ENCODE measurements at places on chromosomes 2 and 18.
A peak's percentile ranks its signal among the peaks of the same experiment; 100 is the strongest.

- no peak for DNase-seq
These were observed 608 bp downstream of the CDH7 start for GRCh38 chr18:65751155-65752085.

GRCh38 chr18:34084635-34085034, 140.1 kb downstream of the NOL4 start:
- DNase-seq = no peak

- no peak for DNase-seq
These were observed 40.3 kb downstream of the PMAIP1 start for GRCh38 chr18:59940068-59940467.

GRCh38 chr2:159139216-159139933, 147.1 kb downstream of the WDSUB1 start:
- no peak for DNase-seq

- DNase-seq = no peak
These were observed 1.8 kb upstream of the FRZB start for GRCh38 chr2:182868054-182868796.

GRCh38 chr18:24228667-24229041, 89.8 kb downstream of the CABYR start:
- no peak for DNase-seq

DNA sequence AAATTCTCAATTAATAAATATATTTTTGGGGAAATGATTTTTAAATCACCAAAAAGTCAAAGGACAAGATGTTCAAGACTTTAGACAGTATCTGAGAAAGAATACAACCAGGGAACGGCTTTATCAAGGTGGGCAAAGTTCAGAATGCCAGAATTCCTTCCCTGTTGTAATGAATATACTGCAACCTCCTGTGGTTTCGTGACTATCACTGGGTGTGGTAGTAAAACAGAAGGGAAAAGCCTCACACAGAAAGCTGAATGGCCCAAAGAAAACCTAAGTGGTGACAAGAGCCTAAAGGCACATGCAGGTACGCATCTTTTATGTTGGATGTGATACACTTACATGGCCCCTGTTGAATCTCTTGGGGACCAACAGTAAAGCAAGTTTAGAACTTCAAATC, 37.1 kb downstream of the MBD2 start:
- no peak for DNase-seq

DNA sequence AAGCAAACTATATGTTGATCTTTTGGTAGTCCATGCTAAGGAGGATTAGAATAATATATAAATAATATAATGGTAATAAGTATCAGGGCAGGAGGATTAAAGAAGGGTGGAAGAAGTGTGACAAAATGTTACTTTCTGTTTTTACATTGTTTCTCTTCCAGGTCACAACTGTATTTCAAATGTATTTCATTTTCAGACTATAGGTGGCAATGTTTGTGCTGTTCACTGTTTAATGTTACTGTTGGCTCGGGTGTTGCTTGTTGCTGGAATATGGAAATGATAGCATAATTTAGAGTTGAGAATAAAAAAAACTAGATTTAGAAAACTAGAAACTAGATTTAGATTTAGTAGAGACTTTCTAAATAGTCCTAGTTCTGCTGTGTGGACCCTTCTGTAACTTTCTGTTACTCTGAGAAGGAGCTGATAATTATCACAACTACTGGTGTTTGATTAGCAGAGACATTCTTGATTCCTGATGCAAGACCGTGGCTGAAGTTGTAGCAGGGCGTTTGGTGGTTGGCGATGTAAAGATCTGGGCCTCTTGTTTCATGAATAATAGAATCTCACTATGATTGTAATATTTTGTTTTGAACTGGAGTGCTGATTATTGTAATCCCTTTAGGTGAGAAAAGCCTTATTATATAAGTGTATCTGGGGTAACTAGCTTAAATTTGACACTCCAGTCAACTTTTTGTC, 7.9 kb downstream of the NEDD4L start:
- DNase-seq = no peak

DNA sequence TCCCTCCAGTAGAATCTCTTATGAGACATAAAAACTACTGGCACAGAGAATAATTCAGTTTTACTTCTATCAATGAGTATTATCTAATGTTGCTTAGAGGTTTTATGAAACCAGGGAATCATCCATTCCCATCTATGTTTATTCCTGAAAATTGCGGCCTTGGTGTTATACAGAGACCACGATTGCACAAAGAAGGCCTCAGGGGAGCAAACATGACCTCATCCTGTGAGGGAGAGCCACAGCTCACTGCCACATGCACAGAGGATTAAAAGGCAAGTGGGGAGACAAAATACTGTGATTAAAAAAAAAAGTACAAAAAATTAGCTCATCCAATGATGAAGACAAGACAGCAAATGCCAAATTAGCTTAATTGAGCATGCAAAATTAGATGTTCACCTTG, 111.8 kb upstream of the SLC35G4 start:
- no peak for DNase-seq

- DNase-seq = no peak
These were observed 17.6 kb downstream of the FBXO11 start for GRCh38 chr2:47888581-47889280.

- DNase-seq = no peak
These were observed 230.5 kb upstream of the THSD7B start for GRCh38 chr2:136534811-136535210.

- DNase-seq = no peak
These were observed 530.3 kb upstream of the FSIP2 start for GRCh38 chr2:185208261-185208660.

DNA sequence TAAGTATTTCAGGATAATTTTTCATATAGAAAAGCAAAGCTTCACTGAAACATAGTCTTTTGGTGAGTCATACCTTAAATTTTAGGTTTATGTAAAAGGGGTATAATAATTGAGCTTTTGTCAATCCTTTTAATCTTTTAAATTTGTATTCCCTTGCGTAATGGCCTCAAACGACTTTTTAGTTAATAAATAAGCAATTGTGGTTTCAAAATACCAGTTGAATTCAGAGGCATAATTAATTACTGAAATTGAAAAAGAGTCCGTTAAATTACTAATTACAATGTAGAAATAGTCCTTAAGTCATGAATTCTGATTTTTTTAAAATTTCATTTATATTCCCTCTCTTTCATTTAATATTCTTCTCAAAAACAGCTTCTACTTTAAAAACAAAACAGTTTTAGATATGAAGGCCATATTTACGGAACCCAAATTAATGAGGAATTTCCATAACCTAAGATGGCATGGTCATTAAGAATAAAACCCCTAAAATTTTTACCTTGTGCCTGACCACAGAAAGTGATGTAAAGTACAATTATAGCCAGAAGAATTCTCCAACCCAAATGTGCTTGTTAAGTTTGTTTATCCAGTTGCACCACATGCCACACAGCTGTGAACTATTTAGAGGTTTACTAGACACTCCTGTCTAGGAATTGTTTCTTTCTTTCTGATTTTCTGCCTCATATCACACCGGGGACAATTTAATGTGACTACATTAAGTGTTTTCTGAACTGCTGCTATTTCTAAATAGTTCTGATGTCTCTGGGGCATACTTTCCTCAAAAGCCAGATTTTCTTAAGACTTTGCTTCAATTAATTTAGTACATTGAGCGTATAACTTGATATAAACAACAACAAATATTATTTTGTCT, 60.7 kb upstream of the ITGA4 start:
- DNase-seq = no peak

GRCh38 chr2:36373149-36373926, 17.8 kb downstream of the CRIM1 start:
- DNase-seq = no peak

DNA sequence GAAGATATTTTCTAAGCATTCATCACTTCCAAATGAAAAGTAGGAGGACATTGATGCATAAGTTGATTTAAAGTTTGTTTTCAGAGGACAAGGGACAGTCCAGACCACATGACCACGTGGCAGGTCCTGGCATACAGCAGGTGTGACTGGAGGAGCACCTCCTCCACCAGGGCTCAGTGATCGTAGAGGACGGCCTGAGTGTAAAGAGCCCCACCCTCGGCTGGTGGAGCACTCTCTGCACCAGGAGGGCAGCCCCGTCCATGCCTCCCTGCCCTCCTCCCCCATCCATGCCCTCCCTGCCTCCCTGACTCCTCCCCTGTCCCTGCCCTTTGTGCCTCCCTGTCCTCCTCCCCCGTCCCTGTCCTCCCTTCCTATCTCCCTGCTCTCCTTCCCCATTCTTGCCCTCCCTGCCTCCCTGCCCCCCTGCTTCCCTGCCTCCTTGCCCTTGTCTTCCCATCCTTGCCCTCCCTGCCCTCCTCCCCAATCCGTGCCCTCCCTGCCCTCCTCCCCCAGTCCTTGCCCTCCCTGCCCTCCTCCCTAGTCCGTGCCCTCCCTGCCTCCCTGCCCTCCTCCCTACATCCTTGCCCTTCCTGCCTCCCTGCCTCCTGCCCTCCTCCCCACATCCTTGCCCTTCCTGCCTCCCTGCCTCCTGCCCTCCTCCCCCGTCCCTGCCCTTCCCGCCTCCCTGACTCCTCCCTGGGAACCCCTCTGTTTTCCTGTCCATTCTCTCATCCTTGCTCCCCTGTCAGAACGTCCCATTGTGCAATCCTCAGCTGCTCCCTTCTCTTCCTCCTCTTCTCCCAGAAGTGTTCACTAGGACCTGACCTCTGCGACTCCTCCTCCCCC, 47.9 kb downstream of the ANKMY1 start:
- DNase-seq = no peak

GRCh38 chr2:19671916-19672315, 229.9 kb downstream of the TTC32 start:
- no peak for DNase-seq

- DNase-seq = no peak
These were observed 45.6 kb upstream of the SELENOI start for GRCh38 chr2:26300234-26300925.

- no peak for DNase-seq
These were observed 22.4 kb upstream of the TOGARAM2 start for GRCh38 chr2:28958689-28959088.

GRCh38 chr2:150095361-150096095, 391.9 kb downstream of the RND3 start:
- DNase-seq = no peak

DNA sequence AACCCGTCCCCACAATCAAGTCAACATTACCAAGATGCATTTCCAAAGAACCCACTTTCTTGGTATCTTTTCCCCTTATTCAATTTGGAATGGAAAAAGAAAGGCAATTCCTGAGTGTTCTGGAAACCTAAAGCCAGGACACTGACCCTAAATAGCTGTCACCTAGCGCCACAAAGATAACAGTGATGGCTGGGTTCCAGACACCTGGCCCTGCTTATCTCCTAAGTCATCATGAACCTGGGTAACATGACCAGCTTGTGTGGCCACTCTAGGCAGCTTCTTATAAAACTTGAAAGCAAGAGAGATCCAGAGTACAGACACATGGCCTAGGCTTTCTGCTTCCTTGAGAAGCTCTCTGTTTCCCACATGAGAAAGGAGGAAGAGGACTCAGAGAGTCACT, 95.4 kb downstream of the BOD1L2 start:
- DNase-seq = no peak

DNA sequence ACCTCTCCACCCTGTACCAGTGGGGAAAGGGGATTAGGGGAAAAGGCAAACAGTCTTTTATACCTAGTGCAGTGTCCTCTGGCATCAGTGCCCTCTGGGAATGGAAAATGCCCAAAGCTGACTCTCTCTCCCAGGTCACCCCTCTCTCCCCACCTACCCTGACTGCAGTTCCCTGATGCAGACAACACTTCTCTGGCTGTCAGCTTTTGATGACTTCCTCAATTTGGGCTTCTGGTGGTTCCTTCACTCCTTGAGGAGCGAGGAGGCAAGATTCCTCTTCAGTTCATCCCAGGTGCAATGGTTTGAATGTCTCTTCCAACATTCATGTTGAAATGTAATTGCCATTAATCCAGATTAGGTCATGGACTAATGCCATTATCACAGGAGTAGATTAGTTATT, 19.7 kb upstream of the PPM1B start:
- DNase-seq = no peak

GRCh38 chr2:133109772-133110171, 439.8 kb upstream of the LYPD1 start:
- no peak for DNase-seq

DNA sequence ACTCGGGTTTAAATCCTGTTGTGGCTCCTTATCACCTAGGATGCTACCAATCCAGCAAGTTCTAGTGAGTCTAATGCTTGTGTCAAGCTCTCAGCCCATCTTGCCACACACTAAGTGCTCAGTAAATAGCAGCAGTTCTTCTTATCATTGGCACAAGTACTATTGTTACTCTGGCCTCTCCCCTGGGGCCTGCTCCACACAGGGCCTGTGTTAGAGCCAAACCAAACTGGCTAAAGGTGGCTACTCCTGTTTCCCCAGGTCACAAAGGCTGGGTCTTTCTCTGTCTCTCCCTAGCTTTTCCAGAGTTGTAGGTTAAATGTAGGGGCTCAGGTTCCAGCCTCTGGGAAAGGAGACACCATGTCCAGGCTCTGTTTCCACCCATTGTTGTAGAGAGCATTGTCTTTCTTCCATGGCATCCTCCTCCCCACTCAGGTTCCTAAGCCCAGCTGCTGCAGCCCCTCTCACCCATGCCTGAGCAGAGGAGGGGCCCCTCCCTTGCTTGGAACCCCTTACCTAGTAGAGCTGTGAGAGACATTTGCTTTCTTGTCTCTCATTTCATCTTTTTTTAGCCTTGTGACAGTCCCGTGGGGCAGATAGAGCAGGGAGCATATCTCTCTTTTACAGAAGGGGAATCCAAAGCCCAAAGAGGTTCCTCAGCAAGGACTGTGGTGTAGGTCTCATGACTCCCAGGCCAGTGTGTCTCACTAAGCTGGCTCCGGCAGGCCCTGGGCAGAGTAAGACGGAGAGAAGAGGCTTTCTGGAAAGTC, 56.4 kb upstream of the OTOF start:
- no peak for DNase-seq

DNA sequence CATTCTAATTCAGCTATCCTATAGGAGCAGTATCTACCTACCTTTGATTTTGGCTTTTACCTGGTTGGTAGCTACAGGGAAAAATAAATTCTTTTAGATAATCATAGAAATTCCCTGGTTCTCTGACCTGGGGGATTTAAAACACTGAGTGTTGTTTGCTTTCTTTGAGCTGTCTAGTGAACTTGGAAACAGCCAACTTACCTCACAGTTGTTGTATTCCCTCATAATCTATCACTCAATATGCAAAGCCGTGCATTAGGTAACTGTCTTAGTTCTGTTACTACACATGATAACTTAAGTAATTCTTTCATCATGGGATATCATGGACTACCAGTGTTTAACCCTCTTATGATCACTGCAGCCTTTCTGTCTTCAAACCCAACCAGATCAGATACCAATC, 127.8 kb downstream of the TTC27 start:
- DNase-seq = no peak

GRCh38 chr2:44955593-44956392, 14.3 kb downstream of the SIX3 start:
- peak; percentile 48 for DNase-seq

DNA sequence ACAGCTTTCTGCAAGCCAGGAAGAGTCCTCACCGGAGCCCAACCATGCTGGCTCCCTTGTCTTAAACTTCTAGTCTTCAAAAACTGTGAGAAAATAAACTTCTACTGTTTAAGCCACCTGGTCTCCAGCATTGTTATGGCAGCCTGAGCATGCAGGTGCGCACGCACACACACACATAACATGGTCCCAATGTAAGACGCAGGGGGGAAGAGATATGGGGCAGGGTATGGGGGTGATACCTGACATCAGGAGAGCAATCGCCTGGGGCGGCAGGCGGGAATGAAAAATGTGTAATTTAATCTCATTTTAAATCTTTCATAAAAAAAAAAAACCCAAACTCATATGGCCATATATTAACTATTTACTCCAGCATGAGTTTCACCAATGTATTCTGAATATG, 18.0 kb downstream of the HJURP start:
- no peak for DNase-seq

All from stimulated activated CD8-positive, alpha-beta memory T cell treated with anti-CD3 and anti-CD28 coated beads, Interleukin-2, amount 100 ng/mL, for 1 hour (primary cell).